Stimulated activated CD8-positive, alpha-beta memory T cell treated with anti-CD3 and anti-CD28 coated beads, Interleukin-15, amount 100 ng/mL, for 1 hour (primary cell): ENCODE measurements at places on chromosomes 3 and 15.

DNA sequence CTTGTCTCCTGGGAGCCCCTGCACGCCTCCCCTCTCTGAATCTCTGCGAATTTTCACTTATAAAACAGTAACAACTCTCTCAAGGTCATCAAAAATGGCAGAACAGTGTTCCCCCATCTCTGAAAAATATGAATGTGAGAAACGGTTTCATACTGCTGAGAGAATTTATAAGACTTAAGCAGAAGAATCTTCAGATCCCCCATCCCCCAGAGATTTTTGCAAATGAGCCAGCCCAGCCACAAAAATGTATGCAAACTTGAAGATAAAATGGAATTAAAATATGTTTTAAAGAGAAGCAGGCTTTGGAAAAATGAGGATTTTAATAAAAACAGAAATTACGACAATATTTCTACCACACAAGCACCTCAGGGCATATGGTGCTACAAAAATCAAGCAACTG is 173.0 kb downstream of the STT3B start:
- DNase-seq: no peak

DNA sequence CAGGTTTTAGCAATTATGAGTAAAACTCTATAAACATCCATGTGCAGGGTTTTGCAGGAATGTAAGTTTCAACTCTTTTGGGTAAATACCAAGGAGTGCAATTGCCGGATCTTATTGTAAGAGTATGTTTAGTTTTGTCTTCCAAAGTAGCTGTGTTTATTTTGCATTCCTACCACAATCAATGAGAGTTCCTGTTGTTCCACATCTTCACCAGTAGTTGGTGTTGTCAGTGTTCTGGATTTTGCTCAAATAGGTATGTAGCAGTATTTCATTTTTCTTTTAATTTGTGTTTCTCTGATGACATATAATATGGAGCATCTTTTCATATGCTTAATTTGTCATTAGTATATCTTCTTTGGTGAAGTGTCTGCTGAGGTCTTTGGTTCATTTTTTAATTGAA is 185.1 kb upstream of the GALNT15 start:
- no peak for DNase-seq

- no peak for DNase-seq
These were observed 856 bp downstream of the ZBTB38 start for GRCh38 chr3:141368925-141369794.

GRCh38 chr3:13535905-13536304 is 13.0 kb upstream of the FBLN2 start:
- no peak for DNase-seq

DNA sequence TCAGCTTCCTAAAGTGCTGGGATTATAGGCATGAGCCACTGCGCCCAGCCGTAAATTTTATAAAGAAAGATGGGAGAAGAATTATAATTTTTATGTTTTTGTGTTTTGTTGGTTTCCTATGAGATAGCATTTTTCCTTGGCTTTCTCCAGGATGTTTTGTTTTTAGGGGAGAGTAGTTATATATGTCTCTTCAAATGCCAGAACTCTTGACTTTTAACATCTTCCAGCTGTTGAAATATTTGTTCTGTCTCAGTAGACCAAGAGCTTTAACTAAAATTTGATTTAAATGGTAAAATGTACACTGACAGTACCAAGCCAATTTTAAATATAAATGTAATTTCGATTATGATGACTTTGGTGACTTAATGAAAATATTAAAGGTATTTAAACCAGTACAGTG is 96.8 kb downstream of the DHX36 start:
- no peak for DNase-seq

DNA sequence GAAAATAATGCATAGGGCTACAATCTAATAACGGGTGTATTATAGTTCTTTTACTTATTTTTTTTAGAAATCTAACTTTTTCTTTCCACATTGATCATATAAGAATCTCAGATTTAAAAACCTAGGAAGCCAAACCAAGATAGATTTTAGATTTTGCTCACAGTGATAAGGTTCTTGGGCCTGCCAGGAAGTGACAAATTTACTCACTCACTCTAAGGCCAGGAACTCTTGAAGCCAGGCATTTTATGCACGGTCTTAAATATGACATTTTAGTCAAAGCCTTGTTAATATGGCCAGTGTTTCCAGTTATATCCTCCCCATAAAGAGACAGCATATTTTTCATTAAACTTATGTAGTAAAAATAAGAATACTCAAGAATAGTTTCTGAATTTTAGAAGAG is 271.4 kb downstream of the SQOR start:
- DNase-seq: no peak

DNA sequence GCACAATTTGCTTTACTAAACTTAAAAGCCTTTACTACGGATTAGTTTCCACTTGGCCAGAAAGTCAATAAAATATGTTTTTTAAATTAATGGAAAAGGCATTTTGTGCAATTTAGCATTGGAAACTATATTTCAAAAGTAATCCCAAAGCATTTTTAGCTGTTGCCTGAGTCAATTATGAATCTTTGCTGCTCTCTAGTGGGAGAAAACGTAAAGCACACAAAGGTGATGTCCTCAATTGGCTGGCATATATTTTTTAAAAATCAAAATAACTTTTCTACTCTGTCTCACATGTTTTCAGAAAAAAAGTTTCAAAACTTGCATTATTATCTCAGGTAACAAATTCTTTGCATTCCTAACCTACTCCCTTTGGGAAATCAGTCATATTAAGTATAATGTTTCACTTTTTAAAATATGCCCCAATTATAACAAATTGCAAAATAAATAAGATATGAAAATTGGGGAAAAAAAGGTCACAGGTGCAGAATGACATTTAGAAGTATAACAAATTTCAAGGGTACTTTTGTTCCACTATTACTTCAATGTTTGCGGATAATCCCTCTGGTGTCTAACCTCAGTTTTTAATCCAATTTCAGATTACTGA is 47.2 kb upstream of the TEX55 start:
- no peak for DNase-seq

GRCh38 chr3:150152567-150152966 is 181.9 kb upstream of the PFN2 start:
- no peak for DNase-seq

DNA sequence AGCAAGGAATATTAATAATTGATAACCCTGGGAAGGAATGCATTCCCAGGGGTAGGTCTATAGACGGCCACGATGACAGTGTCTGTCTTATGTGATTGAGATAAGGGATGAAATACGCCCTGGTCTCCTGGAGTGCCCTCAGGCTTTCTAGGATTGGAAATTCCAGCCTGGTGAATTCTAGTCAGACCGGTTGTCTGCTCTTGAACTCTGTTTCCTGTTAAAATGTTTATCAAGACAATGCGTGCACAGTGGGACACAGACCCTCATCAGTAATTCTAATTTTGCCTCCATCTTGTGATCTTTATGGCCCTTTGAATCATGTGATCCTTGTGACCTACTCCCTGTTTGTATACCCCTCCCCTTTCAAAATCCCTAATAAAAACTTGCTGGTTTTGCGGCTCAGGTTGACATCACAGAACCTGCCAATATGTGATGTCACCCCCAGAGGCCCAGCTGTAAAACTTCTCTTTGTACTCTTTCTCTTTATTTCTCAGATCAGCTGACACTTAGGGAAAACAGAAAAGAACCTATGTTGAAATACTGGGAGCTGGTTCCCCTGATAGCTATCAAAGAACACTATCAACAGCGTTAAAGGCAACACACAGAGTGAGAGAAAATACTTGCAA is 183.3 kb downstream of the PDE8A start:
- DNase-seq: no peak

GRCh38 chr15:91186904-91187656 is 87.0 kb downstream of the SV2B start:
- DNase-seq: no peak
